ENCODE measurements at places on chromosomes 6 and 20.

DNA sequence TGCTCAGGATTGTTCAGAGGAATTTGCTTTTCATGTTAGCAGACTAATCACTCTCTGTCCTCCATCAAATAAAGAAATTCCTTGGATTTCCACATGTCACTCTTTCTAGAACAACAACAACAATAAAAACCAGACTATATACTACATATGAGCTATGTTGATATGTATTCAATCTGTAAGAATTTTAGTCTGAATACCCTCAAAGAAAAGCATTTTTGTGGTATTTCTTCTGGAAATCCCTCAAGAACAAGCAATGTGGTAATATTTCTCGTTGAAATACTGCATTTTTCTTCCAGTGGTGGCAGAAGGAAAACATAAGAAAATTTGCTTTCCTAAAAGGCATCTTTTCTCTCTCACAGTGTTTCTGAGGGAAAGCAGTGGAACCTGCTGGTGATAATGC, 312.6 kb upstream of the RSPO3 start:
- no peak for DNase-seq

- DNase-seq, result no peak
Observed at GRCh38 chr6:74177506-74177905, 481.5 kb downstream of the CD109 start.

GRCh38 chr6:33199687-33200218, 712 bp downstream of the RXRB start:
- DNase-seq, result no peak

GRCh38 chr20:4519534-4519933, 202.2 kb upstream of the PRND start:
- no peak for DNase-seq

DNA sequence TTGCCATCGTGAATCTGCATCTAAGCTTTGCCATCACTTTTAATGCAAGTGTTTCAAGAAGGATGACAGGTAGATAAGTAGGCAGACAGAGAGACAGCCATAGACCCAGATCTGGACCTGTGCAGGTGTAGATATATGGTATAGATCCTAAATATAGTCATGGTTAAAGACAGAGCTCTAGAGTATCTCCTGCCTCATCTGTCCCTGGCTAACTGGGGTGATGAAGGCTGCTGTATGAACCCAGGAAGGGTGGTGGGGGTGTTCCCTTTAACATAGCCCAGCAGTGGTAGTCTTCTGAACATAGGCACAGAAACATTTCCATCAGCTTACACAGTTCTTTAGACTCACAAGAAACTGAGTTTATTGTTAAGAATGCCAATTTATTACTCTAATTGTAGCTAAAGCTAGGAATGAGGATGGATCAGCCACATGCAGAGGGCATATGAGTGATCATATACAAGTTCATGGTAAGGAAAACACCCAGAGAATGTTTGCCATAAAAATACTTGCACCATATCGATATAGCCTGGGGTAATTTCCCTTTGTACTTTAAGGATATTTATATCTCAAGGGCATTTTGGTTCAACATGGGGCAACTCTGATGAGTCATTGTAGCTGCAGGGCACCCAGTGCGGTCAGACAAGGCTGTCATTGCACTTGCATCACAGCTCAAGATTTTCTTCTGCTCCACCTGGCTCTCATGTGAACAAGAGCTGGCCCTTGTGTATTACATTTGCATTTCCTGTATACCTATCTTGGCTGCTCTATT, 587.2 kb downstream of the EPM2A start:
- DNase-seq, result peak; percentile 48

- DNase-seq, result no peak
Observed at GRCh38 chr6:20564777-20565176, 30.5 kb downstream of the CDKAL1 start.

DNA sequence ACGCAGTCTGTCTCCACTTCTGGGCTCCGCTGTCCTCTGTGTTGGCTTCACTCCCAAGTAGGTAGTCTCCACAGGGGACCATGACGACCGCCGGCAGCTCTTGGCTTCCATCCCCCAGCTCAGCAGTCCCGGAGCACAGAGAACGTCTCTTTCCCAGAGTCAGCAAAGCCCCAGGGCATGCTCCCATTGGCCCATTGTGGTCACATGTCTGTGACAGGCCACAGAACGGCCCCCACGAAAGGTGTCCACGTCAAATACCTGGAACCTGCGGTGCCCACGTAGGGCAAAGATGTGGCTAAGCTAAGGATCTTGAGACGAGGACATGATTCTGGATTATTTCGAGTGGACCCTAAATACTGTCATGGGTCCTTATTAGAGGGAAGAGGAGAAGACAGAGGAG, 438.4 kb upstream of the SULF2 start:
- DNase-seq, result no peak

DNA sequence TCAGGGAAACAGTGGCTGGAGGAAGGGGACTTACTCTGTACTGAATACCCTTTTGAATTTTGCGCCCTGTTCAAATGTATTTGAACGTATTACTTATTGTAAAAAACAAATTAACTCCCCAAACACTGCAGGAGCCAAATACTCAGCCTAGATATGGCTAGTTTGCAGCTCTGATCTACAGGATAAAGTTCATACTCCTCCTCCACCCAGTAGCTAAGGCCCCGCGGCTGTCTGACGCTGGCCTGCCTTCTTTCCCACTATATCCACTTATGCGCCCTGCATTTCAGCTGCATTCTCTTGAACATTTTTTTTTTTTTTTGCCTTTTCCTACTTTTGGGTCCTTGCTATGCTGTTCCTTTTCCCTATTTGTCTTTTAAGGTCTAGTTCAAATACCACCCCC, 6.5 kb downstream of the GSS start:
- no peak for DNase-seq

GRCh38 chr6:10621213-10621612, 73.2 kb downstream of the C6orf52 start:
- DNase-seq, result no peak

- DNase-seq, result no peak
Observed at GRCh38 chr20:44475372-44475693, 341 bp upstream of the TTPAL start.

- DNase-seq, result no peak
Observed at GRCh38 chr6:1247894-1248293, 64.0 kb upstream of the FOXQ1 start.

DNA sequence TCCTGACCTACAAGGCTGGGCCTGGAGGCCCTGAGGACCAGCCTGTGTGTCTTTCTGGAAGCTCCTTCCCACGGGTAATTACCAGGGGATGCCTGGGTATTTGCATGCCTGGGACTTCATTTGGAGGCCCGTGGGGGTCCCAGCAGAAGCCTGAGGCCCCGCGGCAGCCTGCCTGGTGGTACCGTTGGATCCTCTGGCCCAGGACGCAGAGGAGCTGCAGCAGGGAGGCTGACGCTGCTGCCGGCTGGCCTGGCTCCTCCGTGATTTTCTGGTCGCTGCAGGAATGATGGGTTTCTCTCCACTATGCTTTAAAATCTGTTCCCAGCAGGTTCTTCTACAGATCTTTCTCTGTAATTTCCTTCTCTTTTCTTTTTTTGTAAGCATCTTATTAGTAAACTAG, 6.5 kb downstream of the CABLES2 start:
- no peak for DNase-seq

- DNase-seq, result no peak
Observed at GRCh38 chr6:108896111-108896661, 48.0 kb downstream of the ARMC2 start.

- no peak for DNase-seq
Observed at GRCh38 chr6:68196645-68197044, 438.4 kb upstream of the ADGRB3 start.

DNA sequence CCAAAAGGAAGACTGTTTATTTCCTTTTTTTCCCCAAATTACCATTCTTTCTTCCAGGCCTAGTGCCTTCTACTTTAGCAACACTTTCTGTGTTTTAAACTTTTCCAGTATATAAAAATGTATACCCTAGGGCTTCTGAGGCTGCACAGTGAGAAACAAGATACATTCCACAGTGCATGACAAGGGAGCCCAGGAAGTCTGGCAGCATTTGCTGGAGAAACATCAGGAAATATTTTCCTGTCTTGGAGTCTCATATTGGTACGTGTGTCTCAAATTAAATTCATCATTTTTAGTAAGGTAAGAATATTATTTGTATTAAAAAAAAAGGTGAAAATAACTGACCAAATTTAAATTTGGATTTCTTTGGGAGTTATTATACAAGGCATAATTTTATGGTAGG, 662.6 kb downstream of the RFPL4B start:
- no peak for DNase-seq

DNA sequence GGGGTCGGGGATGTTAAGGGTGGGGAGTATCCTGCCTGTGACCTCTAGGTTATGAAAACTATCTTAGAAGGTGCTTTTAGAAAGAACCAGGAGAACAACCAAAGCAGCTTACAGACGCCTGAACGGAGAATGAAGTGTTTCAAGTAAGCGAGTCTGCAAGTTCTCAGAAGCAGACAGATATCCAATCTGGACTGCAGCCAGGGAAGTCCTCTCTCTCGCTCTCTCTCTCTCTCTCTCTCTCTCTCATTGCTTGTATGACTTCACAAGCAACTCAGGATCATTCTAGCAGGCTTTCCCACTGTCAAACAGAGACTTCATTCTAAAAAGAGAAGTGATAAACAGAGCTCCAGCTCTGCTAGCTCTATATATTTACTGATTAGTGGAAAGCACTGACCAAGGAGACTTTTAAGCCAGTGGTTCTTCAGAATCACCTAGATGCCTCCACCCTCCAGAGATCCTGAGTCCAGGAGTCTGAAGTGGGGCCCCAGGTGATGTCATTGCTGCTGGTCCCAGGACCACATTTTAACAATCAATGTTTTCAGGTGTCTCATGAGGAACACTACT, 6.0 kb downstream of the TCF21 start:
- no peak for DNase-seq

DNA sequence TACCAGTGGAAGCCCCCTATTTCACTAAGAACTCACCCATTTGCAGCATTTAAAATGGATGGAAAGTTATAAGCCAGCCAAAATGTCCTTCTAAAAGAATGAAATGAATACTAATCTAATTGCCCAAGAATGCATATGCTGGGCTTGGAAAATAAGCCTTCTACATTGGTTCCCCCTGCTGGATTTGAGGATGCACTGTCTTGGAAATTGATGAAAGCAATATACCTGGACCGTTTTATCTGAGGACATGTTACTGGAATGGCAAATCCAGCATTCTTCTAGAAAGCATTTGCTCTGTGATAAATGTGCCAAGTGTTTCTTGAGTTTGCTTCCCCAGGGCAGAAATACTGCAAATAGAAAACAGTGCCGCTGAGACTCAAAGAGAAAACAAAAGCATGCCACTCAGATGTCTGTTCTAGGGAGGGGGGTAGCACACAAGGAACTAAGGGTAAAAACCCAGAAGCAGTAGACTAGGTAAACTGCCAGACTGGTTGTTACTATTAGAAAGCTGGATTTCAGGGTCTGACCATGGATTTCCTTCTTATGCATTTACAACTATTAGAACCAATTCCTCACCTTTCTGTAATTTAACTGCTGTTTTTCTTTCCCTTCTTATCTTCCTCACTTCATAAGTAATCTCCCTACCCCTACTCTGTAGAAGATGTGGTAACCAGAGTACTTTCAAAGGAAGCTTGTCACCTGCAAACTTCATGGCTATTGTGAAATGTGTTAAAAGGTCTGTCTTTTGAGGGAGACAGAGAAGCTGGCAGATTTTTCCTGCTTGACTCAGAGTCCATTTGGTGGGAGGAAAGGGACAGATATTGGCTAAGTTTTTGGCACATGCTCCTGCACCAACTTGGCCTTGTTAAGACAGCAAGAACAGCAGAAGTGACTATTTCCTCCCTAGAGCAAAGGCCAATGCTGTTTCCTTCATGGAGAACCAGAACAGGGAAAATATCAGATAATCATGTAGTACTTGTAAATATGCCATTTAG, 642.6 kb downstream of the KIF16B start:
- no peak for DNase-seq

- DNase-seq, result no peak
Observed at GRCh38 chr20:37071481-37071911, 24.3 kb downstream of the RBL1 start.

- no peak for DNase-seq
Observed at GRCh38 chr6:113050979-113051378, 703.8 kb downstream of the RFPL4B start.

DNA sequence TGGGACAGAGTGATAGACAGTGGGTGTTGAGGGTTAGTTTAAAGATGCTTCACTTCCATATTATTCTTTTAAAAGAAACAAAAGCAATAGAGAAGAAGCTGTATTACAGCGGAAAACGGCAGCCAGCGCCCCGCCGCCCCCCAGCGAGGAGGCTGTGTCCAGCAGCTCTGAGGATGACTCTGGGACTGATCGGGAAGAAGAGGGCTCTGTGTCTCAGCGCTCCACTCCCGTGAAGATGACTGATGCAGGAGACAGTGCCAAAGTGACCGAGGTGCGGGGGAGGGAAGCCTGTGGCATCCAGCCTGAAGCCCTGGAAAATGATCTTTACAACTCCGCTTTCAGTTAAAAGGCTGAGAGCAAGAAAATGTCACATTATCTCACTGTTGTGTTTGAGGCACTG, 100.2 kb downstream of the FIG4 start:
- DNase-seq, result no peak

- peak; percentile 91 for DNase-seq
Observed at GRCh38 chr20:49510562-49511122, 28.2 kb upstream of the KCNB1 start.

DNA sequence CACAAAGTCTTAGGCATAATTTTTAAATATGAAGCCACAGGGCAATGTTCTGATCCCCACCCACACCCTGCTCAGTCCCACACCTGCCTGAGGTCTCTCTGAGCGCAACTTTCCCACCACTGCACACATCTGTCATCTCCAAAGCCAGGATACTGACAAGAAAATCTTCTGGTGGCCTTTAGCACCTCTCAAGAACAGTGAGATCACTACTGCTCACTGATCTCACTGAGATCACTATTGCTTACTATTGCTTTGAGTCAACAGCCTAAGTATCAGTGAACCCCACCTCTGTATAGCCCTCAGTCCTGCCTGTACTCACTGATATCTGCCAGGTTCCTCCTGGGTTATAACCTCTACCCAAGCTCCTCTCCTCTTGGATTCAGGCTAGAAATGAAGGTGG, 6.4 kb downstream of the TNFRSF21 start:
- DNase-seq, result no peak

- no peak for DNase-seq
Observed at GRCh38 chr6:106490030-106490429, 129.5 kb downstream of the CRYBG1 start.

DNA sequence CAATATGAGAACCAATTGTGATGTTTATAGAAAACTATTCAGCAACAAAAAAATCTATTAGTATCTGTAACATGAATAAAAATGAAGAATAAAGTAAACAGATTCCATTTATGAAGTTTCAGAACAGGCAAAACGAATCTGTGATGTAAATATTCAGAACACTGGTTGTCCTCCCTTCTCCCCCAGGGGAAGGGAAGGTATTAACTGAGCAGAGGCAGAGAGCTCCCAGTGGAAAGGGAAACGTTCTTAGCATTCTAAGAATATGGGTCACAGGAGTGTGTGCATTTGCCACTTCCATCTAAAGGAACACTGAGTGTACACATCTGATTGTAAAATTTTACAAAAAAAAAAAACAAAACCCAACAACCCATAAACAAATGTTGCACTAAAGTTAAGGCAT, 23.1 kb downstream of the SPAG4 start:
- no peak for DNase-seq

DNA sequence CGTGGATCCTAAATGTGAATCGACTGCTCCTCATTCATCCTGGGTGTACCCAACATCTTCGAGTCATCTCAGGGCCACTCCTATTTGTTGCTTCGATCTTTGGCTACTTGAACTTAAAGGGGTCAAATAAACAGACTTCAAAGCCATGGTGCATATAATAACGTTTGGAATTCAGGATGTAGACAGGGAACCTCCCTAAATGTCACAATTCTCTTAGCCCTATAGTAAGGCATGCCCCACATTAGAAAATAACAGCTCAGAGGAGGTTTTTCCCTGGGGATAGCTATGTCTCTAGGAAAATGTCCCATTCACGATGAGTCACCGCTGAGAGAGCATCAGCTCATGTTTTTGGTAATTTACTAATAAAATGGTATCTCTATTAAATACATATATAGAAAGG, 54.8 kb upstream of the BMP6 start:
- DNase-seq, result no peak
